DMS 273 treated with DMSO at 0.1 percent for 48 hours (cell line): ENCODE measurements at places on chromosomes 13 and 19.

DNA sequence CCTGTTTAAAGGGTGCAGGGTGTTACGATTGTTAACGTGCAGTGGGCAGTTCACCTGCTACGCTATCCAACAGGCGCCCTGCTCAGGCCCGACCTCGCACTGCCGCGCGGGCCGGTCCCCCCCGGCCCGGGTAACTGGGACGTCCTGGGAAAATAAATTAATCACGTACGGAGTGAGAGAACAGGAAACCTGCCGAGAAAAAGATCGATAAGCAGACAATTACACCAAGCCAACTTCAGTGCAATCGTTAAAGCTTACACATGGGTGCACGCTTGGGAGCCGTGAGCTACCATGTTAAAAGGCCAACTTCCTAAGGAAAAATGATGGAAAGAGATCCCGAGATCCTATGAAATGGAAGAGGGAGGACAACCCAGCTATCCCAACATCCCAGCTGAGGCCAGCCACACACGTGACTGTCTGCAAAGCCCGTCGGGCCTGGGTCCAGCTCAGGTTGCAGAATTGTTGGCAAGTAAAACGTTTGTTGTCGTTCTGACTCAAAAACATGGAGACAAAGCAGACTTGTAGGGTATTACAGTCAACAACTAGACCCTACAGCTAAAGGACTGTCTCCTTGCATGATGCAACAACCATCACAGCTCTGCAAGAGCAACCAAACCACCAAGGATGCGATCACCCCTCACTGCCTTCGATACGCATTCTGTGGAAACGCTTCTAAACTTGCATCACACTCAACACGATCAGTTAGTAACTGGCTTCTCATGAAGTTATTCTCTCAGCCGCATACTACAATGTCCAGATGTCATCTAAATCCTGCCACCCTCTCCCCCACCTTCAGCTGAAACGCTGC is 741 bp upstream of the TUBGCP3 start:
- DNase-seq, result no peak

DNA sequence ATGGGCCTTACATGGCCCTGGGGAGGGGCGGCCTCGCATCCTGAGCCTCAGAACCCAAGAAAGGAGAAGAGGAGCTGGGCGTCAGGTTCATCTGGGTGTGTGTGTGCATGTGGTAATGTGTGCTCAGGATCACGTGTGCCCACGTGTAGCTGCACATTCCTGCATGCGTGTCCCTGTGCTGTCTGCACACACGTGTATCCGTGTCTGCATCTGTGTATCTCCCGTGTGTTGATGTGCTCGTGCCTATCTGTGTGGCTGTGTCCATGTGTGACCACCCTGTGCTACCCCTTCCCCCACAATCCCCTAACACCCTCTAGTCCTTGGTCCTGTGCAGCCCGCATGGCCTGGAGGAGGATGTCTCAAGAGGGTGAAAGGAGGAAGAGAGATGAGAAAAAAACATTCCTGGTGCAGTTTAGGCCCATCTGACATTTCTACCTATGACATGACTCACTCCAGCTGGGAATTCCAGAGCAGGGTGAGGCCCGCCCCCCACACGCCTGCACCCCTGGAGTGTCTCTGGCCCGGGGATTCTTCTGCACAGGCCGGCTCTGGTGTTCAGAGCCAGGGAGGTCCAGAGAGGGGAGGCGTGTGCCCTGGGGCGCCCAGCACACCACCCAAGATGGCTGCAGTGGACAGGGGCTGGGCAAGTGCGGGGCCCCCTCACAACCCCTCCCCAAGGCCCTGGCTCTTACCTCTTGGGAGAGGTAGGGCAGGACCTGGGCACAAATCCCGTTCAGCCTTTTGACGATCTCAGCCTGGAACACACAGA is 7.1 kb downstream of the TLE5 start:
- no peak for DNase-seq

DNA sequence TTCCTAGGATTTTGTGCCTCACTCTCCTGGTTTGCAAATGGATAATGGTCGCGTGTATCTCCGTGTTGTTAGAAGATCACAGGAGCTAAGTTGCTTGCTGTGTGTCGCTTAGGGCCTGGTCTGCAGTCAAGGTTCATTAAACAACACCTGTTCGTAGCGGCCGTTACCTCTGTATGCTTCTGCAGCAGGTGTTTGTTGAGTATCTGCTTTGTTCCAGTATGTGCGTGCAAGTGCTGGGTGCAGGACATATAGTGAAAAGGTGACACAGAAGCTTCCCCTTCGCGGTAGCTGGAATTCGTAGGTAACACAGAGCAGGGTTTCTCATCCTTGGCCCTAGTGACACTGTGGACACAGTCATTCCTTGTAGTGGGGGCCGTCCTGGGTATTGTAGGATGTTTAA is 5.4 kb downstream of the MED25 start:
- DNase-seq, result no peak

GRCh38 chr13:77353995-77354394 is 27.1 kb upstream of the MYCBP2 start:
- no peak for DNase-seq
